ENCODE measurements at places on chromosomes 3 and 15.

DNA sequence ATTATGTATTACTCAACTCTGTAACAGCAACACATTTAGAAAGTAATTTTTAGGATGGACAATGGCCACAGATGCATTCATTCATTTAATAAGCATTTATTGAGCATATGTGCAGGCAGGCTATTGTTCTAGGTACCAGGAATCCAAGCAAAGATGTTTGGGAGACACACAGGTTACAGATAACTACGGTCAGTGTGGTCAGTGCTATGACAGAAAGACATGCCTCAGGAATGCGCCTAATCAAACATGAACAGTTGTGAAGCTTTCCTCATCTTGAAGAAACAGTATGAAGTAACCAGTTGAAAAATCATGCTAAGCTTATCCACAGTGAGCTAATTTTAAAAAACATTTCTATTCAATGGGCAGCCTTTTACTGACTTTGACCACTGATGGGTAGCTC lies 155.4 kb upstream of the CCDC54 start:
- no peak for DNase-seq

DNA sequence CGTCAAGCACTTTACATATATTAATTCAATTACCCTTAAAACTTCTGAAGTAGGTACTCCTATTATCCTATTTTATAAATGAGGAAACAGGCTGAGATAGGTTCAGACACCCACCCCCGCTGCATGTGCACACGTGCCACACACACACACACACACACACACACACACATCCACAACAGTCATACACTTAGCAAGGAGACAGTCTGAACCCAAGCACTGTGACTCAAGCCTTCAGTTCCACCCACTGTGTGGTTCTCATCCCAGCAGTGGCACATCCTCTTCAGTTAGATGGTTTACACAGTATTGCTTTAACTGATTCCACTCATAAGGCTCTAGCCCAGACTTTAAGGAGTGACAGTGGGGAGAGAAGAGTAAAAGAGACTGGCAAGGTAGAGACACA lies 91.1 kb upstream of the FGF7 start:
- DNase-seq: no peak

DNA sequence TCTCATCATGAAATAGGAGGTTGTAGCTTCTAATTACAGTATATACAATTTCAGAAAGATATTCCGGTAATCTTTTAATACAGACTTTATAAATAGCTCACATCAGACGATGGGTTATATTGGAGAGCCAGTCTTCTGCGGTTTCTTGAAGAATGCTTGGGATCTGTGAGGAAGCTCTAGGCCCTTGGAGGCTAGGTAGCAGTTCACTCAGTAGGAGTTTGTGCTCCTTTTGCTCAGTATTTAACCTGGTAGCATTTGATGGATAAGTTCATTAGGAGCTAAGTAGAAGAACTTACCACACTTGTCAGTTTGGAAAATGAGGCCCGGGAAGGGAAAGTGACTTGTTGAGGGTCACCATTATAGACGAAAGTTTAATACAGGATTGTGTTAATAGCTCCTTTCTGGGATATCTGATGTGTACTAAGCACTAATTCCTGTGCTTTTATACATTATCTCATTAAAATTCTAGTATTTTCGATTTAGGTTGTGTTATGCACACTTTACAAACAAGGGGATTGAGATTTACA lies 2.8 kb downstream of the FNDC3B start:
- DNase-seq: no peak

GRCh38 chr3:11640009-11640673 lies 3.6 kb downstream of the VGLL4 start:
- no peak for DNase-seq

DNA sequence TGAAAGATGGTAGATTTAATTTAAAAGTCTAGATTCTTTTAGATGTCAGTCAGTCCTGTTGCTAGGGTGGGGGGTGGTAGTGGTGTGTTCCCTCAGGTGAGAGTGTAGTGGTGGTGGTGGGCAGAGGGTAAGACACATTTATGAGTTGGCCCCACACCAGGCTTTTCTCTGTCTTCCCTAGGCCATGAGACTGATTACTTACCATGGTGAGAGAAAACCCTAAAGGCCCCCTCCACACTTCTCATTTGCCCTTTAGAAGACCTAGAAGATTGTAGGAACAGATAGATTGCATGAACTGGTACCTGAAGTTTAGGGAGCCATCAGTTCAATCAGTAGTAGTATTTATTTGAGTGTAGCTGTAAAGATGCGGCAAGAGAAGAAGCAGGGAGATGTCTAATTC lies 20.9 kb downstream of the FNDC3B start:
- no peak for DNase-seq

DNA sequence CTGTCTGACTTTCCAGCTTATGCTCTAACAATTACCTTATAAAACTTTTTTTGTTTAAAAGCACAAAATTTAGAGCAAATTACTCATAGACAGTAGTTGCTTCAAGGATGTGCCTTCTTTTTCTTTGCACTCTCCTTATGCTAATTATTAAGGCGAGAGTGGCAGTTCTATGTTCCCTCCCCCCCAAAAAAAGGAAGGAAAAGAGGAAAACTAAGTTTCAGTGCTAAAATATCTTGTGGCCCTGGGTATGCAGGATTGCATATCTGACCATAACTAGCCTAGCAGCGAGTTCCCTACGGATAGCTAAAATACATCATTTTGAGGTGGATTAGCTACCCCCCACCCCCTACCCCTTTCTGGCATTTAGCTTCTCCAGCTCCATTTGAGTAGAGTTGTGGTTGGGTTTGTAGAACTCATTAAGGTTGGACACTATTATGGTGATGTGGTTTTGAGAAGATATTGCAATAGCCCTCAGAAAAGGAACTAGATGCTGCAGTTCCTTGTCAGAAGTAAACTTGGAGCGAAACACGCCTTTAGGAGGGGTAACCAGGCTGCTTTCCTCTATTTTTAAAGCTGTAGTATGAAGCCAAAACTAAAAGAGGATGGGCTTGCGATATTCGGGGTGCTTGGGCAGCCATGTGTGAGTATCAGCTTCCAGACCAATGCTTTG lies 174.6 kb downstream of the AKAP13 start:
- DNase-seq: no peak

GRCh38 chr15:60389261-60390077 lies 8.3 kb downstream of the ANXA2 start:
- DNase-seq: no peak

GRCh38 chr15:74200871-74201419 lies 1.6 kb downstream of the STRA6 start:
- no peak for DNase-seq

GRCh38 chr3:98580401-98581386 lies 12.7 kb downstream of the CPOX start:
- DNase-seq: no peak

DNA sequence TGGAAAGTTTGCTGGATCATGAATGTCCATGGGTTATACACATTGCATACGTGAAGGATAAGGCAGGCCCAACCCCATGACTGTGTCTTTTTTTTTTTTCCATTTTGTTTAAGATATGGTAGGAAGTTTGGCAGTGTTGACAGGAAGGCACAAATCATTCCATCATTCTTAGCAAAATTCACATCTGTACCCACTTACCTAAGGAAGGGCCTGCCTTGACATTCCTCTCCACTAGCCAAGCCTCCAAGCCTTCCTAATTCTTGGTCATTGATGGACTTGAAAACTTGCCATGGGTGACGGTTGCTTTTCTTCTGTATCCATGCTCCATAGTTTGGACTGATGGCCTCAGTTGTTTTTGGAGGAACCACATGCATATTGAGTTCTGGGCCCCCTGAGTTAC lies 54.4 kb downstream of the ARNT2 start:
- DNase-seq: no peak

GRCh38 chr3:186021673-186022362 lies 84.0 kb upstream of the TRA2B start:
- no peak for DNase-seq

DNA sequence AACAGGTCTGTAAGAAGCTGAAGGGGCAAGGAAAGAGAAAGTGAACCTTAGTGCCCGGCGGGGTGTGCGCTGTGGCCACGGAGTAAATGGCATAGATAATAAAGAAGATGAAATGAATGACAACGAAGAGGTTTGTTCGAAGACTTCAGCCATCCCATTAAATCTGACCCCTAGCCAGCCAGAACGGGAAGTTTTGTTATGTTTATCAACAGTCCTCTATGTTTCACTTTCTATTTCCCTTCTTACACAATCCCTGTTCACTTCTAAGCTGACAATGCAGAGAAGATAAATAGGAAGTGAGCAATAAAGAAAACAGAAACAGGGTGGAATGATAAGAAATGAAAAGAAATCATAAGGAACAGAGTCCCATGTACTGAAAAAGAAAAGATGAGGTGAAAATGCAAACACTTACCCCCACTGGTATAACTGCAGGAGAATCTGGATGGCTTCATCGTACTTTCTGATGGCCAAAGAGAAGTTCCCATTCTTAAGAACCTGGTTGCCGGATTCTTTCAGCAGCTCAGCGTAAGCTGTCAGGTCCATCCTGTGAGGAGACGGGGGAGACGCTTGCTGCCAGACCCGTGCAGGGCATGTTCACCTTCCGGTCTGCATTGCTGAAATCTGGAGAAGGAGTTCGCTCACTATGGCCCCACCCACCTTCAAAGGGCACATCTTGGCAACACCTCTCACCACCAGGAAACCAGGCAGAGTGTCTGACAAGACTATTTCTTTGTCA lies 36.8 kb downstream of the TRANK1 start:
- no peak for DNase-seq

DNA sequence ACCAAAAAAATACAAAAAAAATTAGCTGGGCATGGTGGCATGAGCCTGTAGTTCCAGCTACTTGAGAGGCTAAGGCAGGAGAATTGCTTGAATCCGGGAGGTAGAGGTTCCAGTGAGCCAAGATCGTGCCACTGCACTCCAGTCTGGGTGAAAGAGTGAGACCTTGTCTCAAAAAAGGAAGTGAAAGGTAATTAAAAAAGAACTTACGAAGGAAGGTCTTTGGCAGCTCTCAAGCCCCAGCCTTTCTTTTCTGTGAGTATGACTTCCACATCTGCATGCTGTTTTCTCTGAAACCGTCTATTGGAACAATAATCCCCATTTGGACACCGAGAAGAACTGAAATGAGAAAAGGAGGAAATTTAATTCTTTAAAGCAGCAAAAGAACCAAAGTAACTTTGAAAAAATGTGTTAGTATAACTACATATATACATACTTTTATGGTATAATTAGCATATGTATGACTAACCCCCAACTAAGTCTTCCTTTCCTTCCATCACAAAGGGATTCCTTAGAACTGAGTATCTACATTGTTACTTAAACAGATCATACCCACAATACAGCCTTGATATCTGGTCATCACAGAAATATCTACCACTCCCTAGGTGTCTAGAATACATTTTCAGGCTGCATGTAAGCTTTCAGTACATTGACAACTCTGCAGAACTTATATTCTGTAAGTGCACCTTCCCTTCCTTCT lies 50.1 kb downstream of the SETD2 start:
- no peak for DNase-seq

- no peak for DNase-seq
Measured at GRCh38 chr3:14481646-14482036, 58.5 kb downstream of the GRIP2 start.

DNA sequence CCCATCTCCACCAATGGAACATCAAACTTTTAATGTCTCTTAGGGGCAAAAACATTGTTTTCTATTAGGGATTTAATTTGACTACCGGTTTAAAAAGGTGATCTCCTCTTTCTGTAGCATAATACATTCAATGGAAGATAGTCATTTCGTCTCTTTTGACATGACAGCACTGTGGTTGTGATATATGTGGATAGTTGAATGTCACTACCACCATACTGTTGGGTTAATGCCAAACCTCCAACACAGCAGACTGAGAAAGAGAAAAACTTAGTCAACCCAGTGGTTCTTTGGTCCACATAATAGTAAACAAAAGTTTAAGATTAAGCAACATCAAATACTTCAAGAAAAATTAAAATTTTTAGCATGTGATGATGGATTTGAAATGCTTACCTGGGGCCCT lies 530.4 kb downstream of the AGBL1 start:
- no peak for DNase-seq

- no peak for DNase-seq
Measured at GRCh38 chr15:45417303-45417950, 39.1 kb upstream of the GATM start.

All from cortex of kidney (tissue), 1 donor.